GM18507 (cell line): ENCODE measurements at places on chromosomes 2 and 18.

- no peak for DNase-seq
Observed at GRCh38 chr18:39751161-39751560, 2185.6 kb upstream of the CELF4 start.

- DNase-seq, result no peak
Observed at GRCh38 chr2:219002395-219003266, 9.4 kb upstream of the CRYBA2 start.

- no peak for DNase-seq
Observed at GRCh38 chr2:61438670-61439069, 32.2 kb downstream of the USP34 start.

GRCh38 chr18:70024829-70025228 lies 77.2 kb upstream of the CD226 start:
- DNase-seq, result no peak

GRCh38 chr2:71906357-71906973 lies 241.2 kb downstream of the CYP26B1 start:
- no peak for DNase-seq

DNA sequence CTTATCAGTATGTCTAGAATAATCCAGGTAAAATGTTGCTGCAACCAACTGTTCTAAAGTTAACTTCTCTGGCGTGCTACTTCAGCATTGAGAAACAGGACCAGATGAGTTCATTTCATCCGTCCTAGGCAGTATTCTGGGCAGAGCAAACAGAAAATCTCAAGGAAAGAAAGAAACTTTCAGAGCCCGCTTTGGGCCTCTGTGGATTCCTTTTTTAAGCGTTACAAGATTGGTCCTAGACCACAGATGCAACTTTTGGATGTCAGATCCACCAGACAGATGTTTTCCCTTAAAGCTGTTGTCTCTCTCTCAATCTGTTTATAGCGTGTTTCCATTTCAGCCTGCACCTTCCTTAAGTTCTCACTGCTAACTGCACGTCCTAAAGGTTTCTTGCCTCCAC lies 75.0 kb downstream of the BCL2 start:
- no peak for DNase-seq

GRCh38 chr18:51009072-51009471 lies 20.9 kb upstream of the SMAD4 start:
- no peak for DNase-seq

DNA sequence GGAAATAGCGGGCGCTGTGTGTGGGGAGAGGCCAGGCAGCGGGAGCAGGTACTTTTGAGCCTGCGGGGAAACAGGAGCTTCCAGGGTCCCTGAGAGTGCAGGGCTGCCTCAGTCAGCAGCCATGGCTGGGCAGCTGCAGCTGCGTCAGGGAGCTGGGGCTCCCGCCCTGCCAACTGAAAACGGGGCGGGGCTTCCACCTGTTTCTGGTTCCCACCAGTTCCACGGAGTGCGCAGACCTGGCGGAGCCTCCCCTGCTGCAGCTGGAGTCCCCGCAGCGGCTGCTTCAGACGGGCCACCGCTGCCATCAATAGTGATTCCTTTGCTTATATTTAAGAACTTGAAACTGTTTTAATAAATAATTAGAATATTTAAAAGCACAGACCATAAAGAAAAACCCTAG lies 30.6 kb upstream of the RPRM start:
- no peak for DNase-seq
